ENCODE measurements at places on chromosomes 1 and 21.

DNA sequence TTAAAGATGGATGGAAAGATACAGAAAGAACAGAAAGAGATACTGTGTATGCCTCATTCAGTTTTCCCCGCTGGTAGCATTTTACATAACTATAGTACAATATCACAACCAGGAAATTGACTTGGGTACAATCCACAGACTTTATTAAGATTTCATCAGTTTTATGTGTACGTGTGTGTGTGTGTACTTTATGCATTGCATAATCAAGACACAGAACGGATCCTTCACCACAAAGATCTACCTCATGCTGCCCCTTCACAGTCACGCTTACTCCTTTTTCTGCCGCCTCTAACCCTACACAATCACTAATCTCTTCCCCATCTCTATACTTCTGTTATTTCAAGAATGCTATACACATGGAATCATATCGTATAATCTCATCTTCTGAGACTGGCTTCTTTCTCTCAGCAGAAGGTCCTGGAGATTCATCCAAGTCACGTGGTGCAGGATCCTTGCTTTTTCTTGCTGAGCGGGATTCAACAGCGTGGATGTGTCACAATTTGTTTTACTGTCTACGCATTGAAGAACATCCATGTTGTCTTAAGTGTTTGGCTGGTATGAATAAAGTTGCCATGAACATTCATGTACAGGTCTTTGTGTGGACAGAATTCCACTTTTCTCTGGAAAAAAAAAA is 76.7 kb downstream of the SLC35F3 start:
- no peak overlapping the region for H3K4me3 ChIP-seq
- no peaks in the 10 kb centered on the region for H3K4me1 ChIP-seq
- DNase-seq = no peak
- H3K36me3 ChIP-seq = no peaks in the 10 kb centered on the region
- H3K27ac ChIP-seq = no peak overlapping the region
- peaks cover 9% of the 10 kb centered on the region for H3K27me3 ChIP-seq

DNA sequence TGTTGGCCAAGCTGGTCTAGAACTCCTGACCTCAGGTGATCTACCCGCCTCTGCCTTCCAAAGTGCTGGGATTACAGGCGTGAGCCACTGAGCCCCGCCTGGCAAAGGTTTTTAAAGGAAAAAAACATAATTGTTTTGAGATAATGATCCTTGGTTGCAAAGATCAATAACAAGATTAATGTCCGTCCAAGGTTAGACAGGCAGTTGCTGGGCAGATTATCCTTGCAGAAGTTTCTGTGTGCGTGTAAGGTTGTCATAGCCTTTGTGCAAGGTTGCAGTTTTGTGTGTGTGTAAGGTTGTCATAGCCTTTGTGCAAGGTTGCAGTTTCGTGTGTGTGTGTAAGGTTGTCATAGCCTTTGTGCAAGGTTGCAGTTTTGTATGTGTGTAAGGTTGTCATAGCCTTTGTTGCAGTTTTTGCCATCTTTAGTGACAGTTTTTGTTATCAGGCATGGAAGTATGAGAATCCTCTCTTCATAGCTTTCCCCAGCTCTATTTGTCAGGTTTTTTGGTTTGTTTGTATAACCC is 3.6 kb downstream of the YBEY start:
- H3K36me3 ChIP-seq = peaks cover 20% of the 10 kb centered on the region
- no peak overlapping the region for H3K27ac ChIP-seq
- H3K4me3 ChIP-seq = peak overlapping the region; percentile 25

DNA sequence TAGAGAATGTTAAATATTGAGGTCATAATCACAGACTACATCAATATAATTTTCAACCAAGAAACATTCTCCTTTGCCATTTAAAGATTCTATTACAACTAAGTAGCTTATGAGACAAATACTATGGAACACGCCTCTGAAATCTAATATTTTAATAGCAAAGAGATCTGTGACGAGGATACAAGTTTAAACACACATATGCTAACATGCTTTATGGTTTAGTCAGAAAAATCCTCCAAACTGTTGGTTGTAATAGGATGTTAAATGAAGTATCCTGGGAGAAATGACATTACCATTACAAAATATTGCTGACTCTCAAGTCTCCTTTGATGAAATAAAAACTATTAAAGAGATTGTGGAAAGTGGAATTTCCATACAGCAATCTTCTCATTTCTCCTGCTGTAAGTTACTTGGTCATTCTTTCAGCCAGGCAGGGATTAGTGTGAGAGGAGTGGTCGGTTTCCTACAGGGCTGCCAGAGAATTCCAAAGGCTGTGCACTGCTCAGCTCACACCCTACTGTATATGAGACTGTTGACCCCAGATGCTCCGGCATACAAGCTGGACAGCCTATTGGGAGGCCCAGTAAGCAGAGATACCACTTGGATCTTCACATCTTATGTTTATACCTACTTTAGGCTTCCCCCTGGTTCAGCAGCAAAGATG is 26.6 kb downstream of the SCYL3 start:
- no peak overlapping the region for H3K27ac ChIP-seq
- no peaks in the 10 kb centered on the region for H3K27me3 ChIP-seq
- H3K4me3 ChIP-seq = no peak overlapping the region
- DNase-seq = no peak
- H3K36me3 ChIP-seq = peaks cover 26% of the 10 kb centered on the region

GRCh38 chr1:200874694-200875093 is 1.9 kb downstream of the GPR25 start:
- no peaks in the 10 kb centered on the region for H3K27me3 ChIP-seq
- H3K27ac ChIP-seq = peak overlapping the region; percentile 15
- H3K4me3 ChIP-seq = no peak overlapping the region

DNA sequence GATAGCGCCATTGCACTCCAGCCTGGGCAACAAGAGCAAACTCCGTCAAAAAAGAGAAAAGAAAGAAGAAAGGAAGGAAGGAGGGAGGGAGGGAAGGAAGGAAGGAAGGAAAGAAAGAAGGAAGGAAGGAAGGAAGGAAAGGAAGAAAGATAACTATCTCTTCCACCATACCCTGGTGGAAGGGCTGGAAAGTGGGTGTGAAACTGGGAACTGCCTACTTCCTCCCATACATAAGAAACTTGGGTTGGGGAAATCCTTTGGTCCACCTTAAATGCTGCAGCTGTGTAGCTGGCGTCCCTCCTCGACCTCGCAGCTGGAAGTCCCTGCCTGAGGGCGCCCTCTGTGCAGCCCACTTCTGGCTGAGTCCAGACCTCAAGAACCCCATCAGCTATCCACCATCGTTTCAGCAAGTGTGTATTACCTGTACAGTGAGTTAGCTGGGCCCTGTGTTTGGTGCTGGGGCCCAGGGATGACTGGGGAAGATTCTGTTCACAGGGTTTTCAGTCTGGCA is 4.6 kb upstream of the FAM167B start:
- H3K36me3 ChIP-seq = no peaks in the 10 kb centered on the region
- peaks cover 32% of the 10 kb centered on the region for H3K4me1 ChIP-seq
- no peak overlapping the region for H3K27ac ChIP-seq
- H3K4me3 ChIP-seq = peak overlapping the region; percentile 89
- no peaks in the 10 kb centered on the region for H3K27me3 ChIP-seq

GRCh38 chr1:28087614-28088167 is 719 bp downstream of the EYA3 start:
- peaks cover 2% of the 10 kb centered on the region for H3K27me3 ChIP-seq
- H3K4me3 ChIP-seq = peak overlapping the region; percentile 97
- peak overlapping the region; percentile 97 for H3K27ac ChIP-seq
- H3K4me1 ChIP-seq = peaks cover 11% of the 10 kb centered on the region

All from neural crest cell (in vitro differentiated cells).